Activated CD4-positive, alpha-beta T cell treated with anti-CD3 and anti-CD28 coated beads for 36 hours (primary cell): ENCODE measurements at places on chromosomes 13 and 19. TPM values are rescaled to one million over a fixed set of nuclear protein-coding genes. Genes with fewer than 3 reads are reported as not detected.

Gene CCNE1
- total RNA-seq, result 30.4 TPM

Gene ZNF497
- 1.1 TPM for total RNA-seq

DNA sequence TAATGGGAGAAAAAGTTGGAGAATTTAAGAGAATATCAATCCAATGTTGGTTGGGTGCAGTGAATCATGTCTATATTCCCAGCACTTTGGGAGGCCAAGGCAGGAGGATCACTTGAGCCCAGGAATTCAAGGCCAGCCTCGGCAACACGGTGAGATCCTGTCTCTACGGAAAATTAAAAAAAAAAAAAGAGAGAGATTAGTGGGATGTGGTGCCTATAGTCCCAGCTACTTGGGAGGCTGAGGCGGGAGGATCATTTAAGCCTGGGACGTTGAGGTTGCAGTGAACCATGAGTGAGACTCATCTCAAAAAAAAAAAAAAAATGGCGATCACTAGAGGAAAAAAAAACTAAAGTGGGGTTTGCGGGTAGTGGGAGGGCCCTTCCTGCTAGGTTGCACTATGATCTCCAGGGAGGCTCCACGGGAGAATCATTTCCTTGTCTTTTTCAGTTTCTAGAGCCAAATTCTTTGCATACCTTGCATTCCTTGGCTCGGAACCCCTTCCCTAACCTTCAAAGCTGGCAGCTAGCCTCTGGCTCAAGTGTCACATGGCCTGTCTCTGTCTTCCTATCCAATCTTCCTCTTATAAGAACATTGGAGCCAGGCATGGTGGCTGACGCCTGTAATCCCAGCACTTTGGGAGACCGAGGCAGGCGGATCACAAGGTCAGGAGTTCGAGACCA lies 5.8 kb upstream of the ERCC2 start:
- no peak overlapping the region for H3K27ac ChIP-seq

DNA sequence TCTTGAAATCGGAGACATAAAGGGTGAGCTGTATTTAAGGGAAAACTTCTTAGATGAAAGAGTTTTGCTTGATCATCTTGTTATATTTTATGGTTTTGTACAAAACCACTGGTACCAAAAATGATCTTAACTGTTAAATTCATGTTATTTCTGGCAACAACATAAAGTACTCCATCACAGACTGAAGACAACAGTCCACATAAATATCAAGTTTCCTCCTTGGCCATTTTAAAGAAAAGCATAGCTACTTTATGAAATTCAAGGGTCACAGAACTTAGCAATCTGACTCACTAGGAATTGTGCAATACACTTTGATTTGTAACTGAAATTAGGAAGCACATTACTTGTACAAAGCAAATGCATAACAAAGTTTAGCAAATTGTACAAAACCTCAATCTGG lies 66.3 kb downstream of the TBC1D4 start:
- no peaks in the 10 kb centered on the region for H3K27me3 ChIP-seq
- H3K36me3 ChIP-seq, result no peaks in the 10 kb centered on the region
- DNase-seq, result no peak
- no peaks in the 10 kb centered on the region for H3K4me1 ChIP-seq
- H3K27ac ChIP-seq, result no peak overlapping the region

GRCh38 chr19:45821103-45821521 lies 6.0 kb upstream of the RSPH6A start:
- no peak overlapping the region for H3K27ac ChIP-seq
- DNase-seq, result no peak
- no peak overlapping the region for H3K4me3 ChIP-seq
- peaks cover 3% of the 10 kb centered on the region for H3K4me1 ChIP-seq

- H3K27ac ChIP-seq, result no peak overlapping the region
- peaks cover 78% of the 10 kb centered on the region for H3K4me1 ChIP-seq
- H3K27me3 ChIP-seq, result no peaks in the 10 kb centered on the region
These were observed 1.3 kb upstream of the DOCK9 start for GRCh38 chr13:98979012-98979660.

- no peak for DNase-seq
- peaks cover 23% of the 10 kb centered on the region for H3K27me3 ChIP-seq
- H3K4me1 ChIP-seq, result no peaks in the 10 kb centered on the region
- no peak overlapping the region for H3K4me3 ChIP-seq
- no peaks in the 10 kb centered on the region for H3K36me3 ChIP-seq
These were observed 87.3 kb upstream of the ABCC4 start for GRCh38 chr13:95388420-95389079.

GRCh38 chr13:91017669-91018053 lies 329.8 kb upstream of the MIR17HG start:
- no peaks in the 10 kb centered on the region for H3K4me1 ChIP-seq
- no peaks in the 10 kb centered on the region for H3K36me3 ChIP-seq
- no peak for DNase-seq
- no peak overlapping the region for H3K27ac ChIP-seq
